ENCODE measurements at places on chromosomes 5 and 9.

DNA sequence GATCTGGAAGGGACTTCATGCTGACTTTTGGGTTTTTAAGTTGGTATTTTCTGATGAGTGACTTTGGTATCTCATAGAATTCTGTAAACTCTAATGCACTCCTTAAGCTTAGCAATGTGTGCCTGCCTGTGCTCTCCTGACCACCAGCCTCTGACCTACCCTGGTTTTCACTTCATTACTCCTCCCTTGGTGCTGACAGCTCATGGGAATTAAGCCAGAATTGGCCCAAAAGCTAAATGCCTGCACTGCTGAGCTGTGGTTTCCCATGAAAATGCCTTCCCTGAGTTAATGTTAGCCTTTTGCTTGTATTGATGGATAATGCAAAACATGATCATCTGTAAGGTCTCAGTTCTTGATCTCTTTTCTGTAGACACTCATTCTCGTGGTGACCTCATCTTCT is 308.0 kb downstream of the DOCK8 start:
- DNase-seq: no peak

- DNase-seq: no peak
Measured at GRCh38 chr5:5183933-5184332, 43.8 kb downstream of the ADAMTS16 start.

GRCh38 chr5:139164020-139164419 is 34.1 kb downstream of the SIL1 start:
- DNase-seq: no peak

DNA sequence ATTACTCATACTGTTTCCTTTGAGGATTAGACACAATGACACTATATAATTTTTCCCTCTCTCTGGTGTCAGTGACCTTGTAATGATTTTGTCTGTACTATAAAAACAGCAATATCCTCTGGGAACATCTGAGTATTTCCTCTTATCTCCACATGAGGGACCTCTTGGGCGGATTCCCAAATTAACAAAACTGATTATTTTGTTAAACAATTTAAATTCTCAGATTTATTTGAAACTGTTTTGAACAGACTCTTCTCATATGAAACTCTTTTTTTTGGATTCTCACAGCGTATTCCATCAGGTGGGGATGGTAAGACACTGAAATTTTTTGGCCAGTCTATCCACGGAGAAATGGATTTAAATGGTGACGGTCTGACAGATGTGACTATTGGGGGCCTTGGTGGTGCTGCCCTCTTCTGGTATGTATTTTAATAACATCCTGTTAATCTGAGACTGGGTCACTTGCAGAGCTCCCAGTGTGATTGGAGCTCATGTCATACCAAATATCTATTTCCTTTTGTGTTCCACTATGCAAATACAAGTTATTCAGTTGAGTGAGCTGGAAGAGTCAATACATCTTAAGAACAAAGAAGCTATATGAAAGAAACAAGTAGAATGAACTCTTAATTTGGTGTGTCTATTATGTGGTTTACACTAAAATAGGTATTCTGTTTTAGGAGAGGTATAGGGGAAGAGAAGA is 73.8 kb upstream of the ITGA2 start:
- DNase-seq: peak; percentile 78

GRCh38 chr5:34037726-34038125 is 5.3 kb downstream of the C1QTNF3 start:
- DNase-seq: no peak

GRCh38 chr5:148837383-148837782 is 11.0 kb downstream of the ADRB2 start:
- DNase-seq: no peak

DNA sequence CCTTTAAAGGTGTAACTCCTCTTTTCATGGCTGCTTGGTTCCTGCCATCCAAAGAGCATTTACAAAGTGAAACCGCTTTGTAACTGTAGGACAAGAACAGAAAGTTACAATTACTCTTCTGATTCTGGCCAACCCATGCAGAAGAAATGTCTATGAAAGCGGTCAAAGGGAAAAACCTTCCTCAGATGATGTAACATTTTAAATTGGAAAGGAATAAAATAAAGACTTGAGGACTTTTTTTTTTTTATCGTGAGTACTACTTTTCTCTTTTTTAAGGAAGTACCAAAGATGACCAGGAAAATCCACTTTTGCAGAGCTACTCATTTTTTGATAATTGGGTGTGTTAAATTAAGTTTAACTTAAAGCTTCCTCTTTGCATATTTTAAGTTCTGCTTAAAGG is 13.0 kb upstream of the C9orf72 start:
- no peak for DNase-seq

DNA sequence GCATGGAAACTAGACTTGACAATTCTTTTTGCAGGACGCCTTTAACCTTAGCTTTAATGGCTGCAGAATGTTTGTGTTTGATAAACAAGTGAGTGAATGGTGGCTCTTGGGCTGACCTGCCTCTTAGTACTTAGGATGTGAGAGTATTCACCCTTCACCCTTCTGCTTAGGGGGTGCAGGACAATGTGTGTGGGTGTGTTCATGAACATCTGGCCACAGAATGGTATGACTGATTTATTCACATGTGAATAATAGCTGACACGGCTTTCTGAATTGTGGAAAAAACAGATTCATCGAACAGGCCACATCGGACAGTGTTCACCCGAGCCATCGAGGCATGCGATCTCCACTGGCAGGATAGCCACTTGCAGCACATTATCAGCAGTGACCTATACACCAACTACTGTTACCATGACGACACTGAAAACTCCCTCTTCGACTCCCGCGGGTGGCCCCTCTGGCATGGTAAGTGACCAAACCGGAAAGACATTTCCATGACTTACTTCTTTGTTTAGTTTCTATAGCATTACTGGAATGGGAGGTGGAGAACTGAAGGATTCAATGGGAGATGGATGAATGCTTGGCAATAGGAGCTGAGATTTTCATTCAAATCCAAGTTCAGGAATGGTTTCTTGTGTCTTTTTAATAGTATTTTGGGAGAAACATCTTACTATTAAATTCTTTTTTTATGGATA is 193.6 kb downstream of the ZSWIM6 start:
- DNase-seq: no peak

GRCh38 chr5:9781890-9782289 is 151.7 kb upstream of the TAS2R1 start:
- DNase-seq: no peak

DNA sequence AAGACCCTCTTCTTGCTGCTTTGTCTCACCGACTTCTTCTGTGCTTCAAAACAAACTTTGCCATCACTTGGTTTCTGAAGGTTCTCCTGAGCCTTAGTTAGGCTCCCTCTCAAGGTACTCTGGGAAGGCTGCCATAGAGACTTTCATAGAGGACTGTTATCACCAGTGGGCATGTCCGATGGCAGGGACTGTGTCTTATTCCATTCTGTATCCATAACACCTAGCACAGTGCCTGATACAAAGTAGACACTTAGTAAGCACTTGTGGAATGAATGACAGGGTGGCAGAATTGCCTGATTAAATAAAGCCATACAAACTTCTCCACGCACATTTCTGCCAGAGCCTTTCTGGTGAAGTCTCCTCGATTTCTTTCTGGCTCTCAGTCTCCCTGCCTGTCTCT is 32.7 kb downstream of the AGXT2 start:
- no peak for DNase-seq

GRCh38 chr9:20015427-20015931 is 226.6 kb upstream of the SLC24A2 start:
- no peak for DNase-seq

DNA sequence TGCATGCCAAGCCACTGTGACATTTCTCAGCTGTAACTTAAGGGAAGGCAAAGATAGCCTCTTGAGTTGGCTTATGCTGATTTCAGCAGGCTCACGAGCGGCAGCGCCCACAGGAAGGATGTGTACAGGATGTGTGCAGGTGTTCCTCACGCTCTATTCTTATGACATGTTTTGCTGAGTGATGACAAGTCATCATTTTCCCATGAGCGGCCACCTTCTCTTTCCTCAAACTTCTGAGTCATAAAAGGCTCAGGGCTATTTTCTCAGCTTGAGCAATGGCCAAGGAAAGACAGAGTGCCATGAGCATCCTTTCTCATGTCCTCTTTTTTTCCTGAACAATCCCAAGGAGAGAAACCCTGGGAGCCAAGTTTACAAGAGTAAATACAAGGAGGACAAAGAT is 365.9 kb downstream of the PLK2 start:
- no peak for DNase-seq

All from CD4-positive, alpha-beta T cell treated with Interleukin-10 for 1 hour (primary cell).